H1 (cell line): ENCODE measurements at places on chromosomes 12 and 14. TPM values are rescaled to one million over a fixed set of nuclear protein-coding genes. Genes with fewer than 3 reads are reported as not detected.

GRCh38 chr12:93521225-93522080 lies 51.0 kb upstream of the SOCS2 start:
- H3K27ac ChIP-seq, result no peak overlapping the region
- no peaks in the 10 kb centered on the region; the same call in 1 of the 2 replicates for H3K4me1 ChIP-seq
- DNase-seq, result no peak

Gene ABCC9
- not detected in 2 replicates for total RNA-seq

Gene SIX1
- total RNA-seq, result 0.46 and 0.69 TPM in 2 replicates

DNA sequence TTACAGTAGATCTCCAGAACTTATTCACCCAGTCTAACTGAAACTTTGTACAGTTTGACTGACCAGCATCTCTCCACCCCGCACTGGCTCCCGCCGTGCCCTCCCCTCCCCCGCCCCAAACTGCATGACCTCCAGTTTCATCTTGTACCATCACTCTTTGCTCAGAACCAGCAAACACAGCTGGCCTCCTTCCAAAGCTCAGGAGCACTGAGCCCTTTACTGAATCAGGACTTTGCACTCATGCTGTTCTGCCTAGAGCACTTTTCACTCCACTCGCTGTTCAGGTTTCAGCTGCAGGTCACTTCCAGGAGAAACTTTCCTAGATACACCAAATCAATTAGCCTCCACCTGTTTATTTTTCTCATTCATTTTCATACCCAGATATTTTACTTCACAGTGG lies 455.3 kb upstream of the PDE3A start:
- no peak overlapping the region for H3K27ac ChIP-seq
- DNase-seq, result no peak
- no peak overlapping the region for H3K4me3 ChIP-seq
- no peaks in the 10 kb centered on the region for H3K4me1 ChIP-seq
- H3K27me3 ChIP-seq, result no peaks in the 10 kb centered on the region

DNA sequence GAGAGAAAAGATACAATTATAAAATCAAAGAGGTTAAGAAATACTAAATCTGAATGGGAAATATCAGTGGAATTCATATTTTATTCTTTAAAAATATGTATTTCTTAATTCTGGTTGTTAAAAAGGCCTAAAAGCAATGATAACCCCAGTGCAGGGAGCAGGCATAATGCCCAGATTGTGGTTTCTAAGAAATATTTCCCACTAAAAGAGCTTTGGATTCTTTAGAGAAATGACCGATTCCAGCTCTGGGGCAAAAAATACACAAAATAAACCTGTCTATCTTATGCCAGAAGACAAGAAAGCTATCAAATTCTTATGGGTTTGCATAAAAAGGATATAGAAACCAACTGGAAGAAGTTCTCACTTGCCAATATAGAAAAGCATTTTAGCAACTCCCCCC lies 71.6 kb downstream of the PDE6H start:
- no peaks in the 10 kb centered on the region for H3K27me3 ChIP-seq
- DNase-seq, result no peak
- no peak overlapping the region for H3K4me3 ChIP-seq
- H3K4me1 ChIP-seq, result no peaks in the 10 kb centered on the region
- no peak overlapping the region for H3K27ac ChIP-seq

DNA sequence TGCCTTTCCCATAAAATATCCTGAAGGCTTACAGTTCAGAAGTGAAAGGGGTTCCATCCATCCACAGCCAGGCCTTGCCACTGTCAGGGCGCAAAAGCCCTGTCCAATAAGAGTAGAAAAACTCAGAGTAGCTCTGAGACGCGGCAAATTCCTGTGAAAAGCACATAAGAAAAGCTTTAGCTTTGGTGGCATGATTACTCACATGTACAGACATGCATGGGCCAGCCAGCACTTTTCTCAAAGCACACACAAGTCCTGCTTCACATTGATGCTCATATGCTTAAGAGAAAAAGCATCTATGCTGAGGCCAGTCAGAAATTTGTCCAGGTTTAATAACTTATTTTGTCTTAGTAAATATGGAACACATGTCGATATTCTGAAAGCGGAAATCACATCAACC lies 25.5 kb downstream of the CLEC1A start:
- H3K27ac ChIP-seq, result no peak overlapping the region
- H3K4me1 ChIP-seq, result no peaks in the 10 kb centered on the region
- no peak for DNase-seq
- H3K27me3 ChIP-seq, result no peaks in the 10 kb centered on the region
- H3K36me3 ChIP-seq, result no peaks in the 10 kb centered on the region
- no peak overlapping the region for H3K4me3 ChIP-seq

GRCh38 chr12:42284876-42285275 lies 41.0 kb downstream of the ZCRB1 start:
- no peaks in the 10 kb centered on the region for H3K4me1 ChIP-seq
- no peaks in the 10 kb centered on the region for H3K36me3 ChIP-seq

Gene FAM161B
- 0.21 and 0.32 TPM in 2 replicates for total RNA-seq

GRCh38 chr14:59305836-59306555 lies 117.5 kb downstream of the DAAM1 start:
- H3K4me1 ChIP-seq, result no peaks in the 10 kb centered on the region; the same call in 1 of the 2 replicates
- no peaks in the 10 kb centered on the region for H3K36me3 ChIP-seq
- DNase-seq, result no peak
- H3K27ac ChIP-seq, result no peak overlapping the region
- no peak overlapping the region for H3K4me3 ChIP-seq
- no peaks in the 10 kb centered on the region for H3K27me3 ChIP-seq

GRCh38 chr14:105421723-105422615 lies 2.3 kb downstream of the MTA1 start:
- DNase-seq, result no peak
- H3K27me3 ChIP-seq, result no peaks in the 10 kb centered on the region
- H3K36me3 ChIP-seq, result peaks cover 8% of the 10 kb centered on the region; the same call in 1 of the 2 replicates

- H3K36me3 ChIP-seq, result peaks cover 59% of the 10 kb centered on the region
- no peak overlapping the region for H3K4me3 ChIP-seq
- no peak for DNase-seq
- H3K4me1 ChIP-seq, result no peaks in the 10 kb centered on the region
These were observed 30.5 kb downstream of the ANAPC7 start for GRCh38 chr12:110373025-110373424.

Gene XRCC3
- total RNA-seq, result 41.7 and 41.8 TPM in 2 replicates

- no peaks in the 10 kb centered on the region for H3K27me3 ChIP-seq
- no peak for DNase-seq
- H3K4me3 ChIP-seq, result no peak overlapping the region
- H3K27ac ChIP-seq, result no peak overlapping the region
- H3K36me3 ChIP-seq, result no peaks in the 10 kb centered on the region
These were observed 92.7 kb upstream of the PLEKHA5 start for GRCh38 chr12:19036673-19037357.

GRCh38 chr14:21675566-21675965 lies 1.9 kb upstream of the OR4E1 start:
- H3K4me3 ChIP-seq, result no peak overlapping the region
- H3K27me3 ChIP-seq, result no peaks in the 10 kb centered on the region
- H3K27ac ChIP-seq, result no peak overlapping the region
- no peaks in the 10 kb centered on the region for H3K4me1 ChIP-seq
- H3K36me3 ChIP-seq, result no peaks in the 10 kb centered on the region

- no peaks in the 10 kb centered on the region for H3K36me3 ChIP-seq
- DNase-seq, result no peak
- no peak overlapping the region for H3K27ac ChIP-seq
These were observed 425.8 kb downstream of the NPAS3 start for GRCh38 chr14:33364466-33364865.

Gene ACRBP
- total RNA-seq, result 0.80 and 1.2 TPM in 2 replicates
